ENCODE measurements at places on chromosomes 1 and 21.

DNA sequence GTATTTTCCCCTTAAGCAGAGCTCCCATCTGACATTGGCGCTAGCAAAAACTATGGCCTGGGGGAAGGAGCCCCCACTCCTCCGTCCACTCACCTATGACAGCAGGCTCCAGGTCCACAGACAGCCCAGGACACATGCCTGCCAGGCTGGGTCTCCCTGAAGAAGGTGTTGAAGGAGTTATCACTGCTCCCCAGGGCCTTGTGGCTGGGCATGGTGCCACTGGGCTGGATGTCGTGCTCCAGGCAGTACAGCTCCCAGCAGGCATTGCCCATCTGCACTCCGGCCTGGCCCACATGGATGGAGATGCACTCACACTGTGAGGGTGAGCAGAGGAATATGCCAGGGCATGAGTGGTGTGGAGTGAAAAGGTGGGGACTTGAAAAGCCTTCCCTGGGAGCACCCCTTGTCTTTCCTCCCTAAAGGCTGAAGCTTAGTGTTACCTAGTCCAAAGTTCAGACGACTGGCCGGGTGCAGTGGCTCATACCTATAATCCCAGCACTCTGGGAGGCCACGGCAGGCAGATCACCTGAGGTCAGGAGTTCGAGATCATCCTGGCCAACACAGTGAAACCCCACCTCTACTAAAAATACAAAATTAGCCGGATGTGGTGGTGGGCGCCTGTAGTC is 30.0 kb downstream of the RABIF start:
- no peak for DNase-seq

GRCh38 chr1:21781815-21782348 is 1.1 kb downstream of the USP48 start:
- peak; percentile 51 for DNase-seq

DNA sequence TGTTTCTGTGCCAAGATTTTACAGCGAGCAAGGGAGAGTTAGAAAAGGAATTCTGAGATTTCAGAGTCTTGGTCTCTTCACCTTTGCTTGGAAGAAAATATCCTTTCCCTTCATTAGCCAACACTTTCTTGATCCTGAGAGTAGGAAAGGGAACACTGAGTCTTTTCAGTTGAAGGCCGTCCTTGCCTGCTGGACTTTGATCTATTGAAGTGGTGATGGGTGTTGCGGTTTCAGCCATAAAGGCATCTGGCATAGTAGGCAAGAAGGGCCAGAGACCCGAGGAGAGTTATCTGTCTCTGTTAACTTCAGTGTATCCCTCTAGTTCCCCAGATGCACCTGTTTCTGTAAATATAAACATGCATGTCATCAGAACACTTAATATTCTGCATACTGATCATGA is 9.7 kb downstream of the SELE start:
- no peak for DNase-seq

- DNase-seq, result peak; percentile 93
Measured at GRCh38 chr1:9689011-9689706, 37.6 kb downstream of the PIK3CD start.

- no peak for DNase-seq
Measured at GRCh38 chr1:56904663-56905397, 50.2 kb downstream of the C8A start.

GRCh38 chr1:85460555-85461088 is 4.3 kb downstream of the DDAH1 start:
- no peak for DNase-seq

- DNase-seq, result no peak
Measured at GRCh38 chr1:35298464-35298863, 30.0 kb downstream of the ZMYM4 start.

GRCh38 chr1:2376931-2377672 is 14.3 kb downstream of the MORN1 start:
- no peak for DNase-seq

GRCh38 chr1:216528816-216529215 is 105.6 kb upstream of the USH2A start:
- no peak for DNase-seq

GRCh38 chr1:112935461-112936111 is 20.4 kb downstream of the SLC16A1 start:
- DNase-seq, result no peak

- no peak for DNase-seq
Measured at GRCh38 chr1:207228987-207229386, 92.5 kb upstream of the CD55 start.

DNA sequence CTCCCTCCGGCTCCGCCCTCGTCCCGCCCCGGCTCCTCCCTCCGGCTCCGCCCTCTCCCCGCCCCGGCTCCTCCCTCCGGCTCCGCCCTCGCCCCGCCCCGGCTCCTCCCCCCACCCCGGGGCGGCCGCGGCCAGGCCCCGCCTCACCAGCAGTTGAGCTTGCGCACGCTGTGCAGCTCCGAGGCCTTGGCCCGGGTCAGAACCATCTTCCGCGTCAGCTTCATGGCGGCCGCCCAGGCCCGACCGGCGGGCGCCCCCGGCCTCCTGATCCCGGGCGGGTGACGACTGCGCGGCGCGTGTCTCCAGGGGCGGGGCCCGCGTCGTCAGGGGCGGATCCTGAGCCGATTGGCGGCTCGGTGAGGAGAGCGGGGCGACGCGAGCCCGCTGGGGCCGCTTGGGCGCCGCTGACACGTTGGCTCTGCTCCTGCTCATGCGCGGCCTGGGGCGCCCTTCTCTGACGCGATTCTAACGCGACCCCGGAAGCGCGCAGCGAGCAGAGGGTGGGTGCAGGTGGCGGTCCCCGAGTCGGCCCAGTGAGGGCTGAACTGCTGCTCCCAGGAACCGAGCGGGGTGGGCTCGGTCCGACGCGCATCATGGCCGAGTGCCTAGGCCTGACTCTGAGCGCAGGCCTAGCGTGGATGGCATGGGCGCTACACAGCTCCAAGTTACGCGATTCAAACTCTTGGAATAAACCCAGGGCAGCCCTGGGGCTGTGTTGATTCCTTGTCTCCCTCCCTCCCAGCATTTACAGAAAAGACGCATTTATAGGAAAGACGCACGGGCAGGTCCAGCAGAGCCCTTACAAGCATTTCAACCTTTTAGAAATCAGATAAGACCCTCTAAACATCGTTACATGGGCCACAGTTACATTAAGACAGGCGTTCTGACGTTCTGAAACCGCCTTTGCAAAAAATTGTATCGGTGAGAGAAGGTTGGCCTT is at the start of gene CFAP410:
CFAP410 (minus strand) TSS at position 420 of the 940 bp plus-strand sequence; CDS start at position 224, 196 bp downstream.
- DNase-seq, result peak; percentile 94

Data from HAP-1 (cell line).